T-helper 17 cell (primary cell): ENCODE measurements at places on chromosomes 13 and 19. TPM values are rescaled to one million over a fixed set of nuclear protein-coding genes. Genes with fewer than 3 reads are reported as not detected.

The USPL1 gene
- 32.4 TPM for total RNA-seq

The C19orf85 gene
- not detected for total RNA-seq

- peaks cover 9% of the 10 kb centered on the region for H3K36me3 ChIP-seq
- no peak overlapping the region for H3K4me3 ChIP-seq
- DNase-seq = no peak
- H3K4me1 ChIP-seq = peaks cover 16% of the 10 kb centered on the region
Measured at GRCh38 chr19:50003254-50003788, 21.9 kb downstream of the VRK3 start.

The PRKCG gene
- 1.1 TPM for total RNA-seq

GRCh38 chr13:43924549-43925245, 45.0 kb downstream of the LACC1 start:
- no peak for DNase-seq
- peaks cover 5% of the 10 kb centered on the region for H3K36me3 ChIP-seq
- no peak overlapping the region for H3K4me3 ChIP-seq
- H3K27me3 ChIP-seq = peaks cover 43% of the 10 kb centered on the region
- no peak overlapping the region for H3K27ac ChIP-seq
- H3K4me1 ChIP-seq = peaks cover 3% of the 10 kb centered on the region

DNA sequence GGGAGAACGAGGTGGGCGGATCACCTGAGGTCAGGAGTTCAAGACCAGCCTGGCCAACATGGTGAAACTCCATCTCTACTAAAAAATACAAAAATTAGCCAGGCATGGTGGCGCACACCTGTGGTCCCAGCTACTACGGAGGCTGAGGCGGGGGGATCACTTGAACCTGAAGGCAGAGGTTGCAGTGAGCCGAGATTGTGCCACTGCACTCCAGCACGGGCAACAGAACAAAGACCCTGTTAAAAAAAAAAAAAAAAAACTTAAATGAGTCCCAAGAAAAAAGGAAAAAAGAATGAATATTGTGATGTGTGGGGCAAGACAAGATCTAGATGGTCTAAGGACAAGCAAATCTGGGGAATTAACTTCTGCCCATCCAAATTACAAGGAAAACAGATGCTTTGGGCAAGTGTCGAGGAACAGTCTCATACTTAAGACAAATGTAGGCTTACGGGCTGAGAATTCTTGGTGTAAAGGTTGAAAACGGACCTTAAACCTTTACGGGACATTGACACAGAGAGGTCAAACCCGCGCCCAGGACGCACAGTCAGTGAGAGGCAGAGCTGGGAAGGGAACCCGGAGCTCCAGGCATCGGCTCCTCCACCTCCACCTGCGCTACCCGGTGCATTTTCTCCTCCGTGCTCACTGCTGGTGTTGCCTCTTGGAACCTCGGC, 656 bp upstream of the ZNF324 start:
- no peaks in the 10 kb centered on the region for H3K27me3 ChIP-seq
- H3K4me3 ChIP-seq = peak overlapping the region; percentile 89
- peaks cover 13% of the 10 kb centered on the region for H3K4me1 ChIP-seq
- DNase-seq = no peak
- peaks cover 2% of the 10 kb centered on the region for H3K36me3 ChIP-seq

GRCh38 chr13:92224825-92225224, 826.4 kb downstream of the GPC5 start:
- H3K4me1 ChIP-seq = no peaks in the 10 kb centered on the region
- DNase-seq = no peak
- H3K27me3 ChIP-seq = no peaks in the 10 kb centered on the region
- H3K27ac ChIP-seq = no peak overlapping the region
- no peak overlapping the region for H3K4me3 ChIP-seq

- H3K4me3 ChIP-seq = no peak overlapping the region
- H3K27ac ChIP-seq = no peak overlapping the region
- DNase-seq = no peak
- no peaks in the 10 kb centered on the region for H3K4me1 ChIP-seq
- no peaks in the 10 kb centered on the region for H3K36me3 ChIP-seq
Measured at GRCh38 chr13:109288151-109288709, 498.2 kb downstream of the IRS2 start.

The PROZ gene
- not detected for total RNA-seq

- H3K4me1 ChIP-seq = peaks cover 15% of the 10 kb centered on the region
- H3K27ac ChIP-seq = peak overlapping the region; percentile 81
- no peak overlapping the region for H3K4me3 ChIP-seq
- no peaks in the 10 kb centered on the region for H3K27me3 ChIP-seq
- peaks cover 4% of the 10 kb centered on the region for H3K36me3 ChIP-seq
Measured at GRCh38 chr19:48510421-48511268, 990 bp downstream of the LMTK3 start.

The ZNF90 gene
- total RNA-seq = 2.4 TPM

The TINCR gene
- 2.0 TPM for total RNA-seq

GRCh38 chr19:35643255-35644205, 2.0 kb downstream of the ETV2 start:
- peak; percentile 75 for DNase-seq
- peaks cover 13% of the 10 kb centered on the region for H3K4me1 ChIP-seq
- H3K4me3 ChIP-seq = peak overlapping the region; percentile 90
- no peaks in the 10 kb centered on the region for H3K27me3 ChIP-seq

The PRRG2 gene
- total RNA-seq = 1.1 TPM

GRCh38 chr13:94479616-94480015, at the start of gene DCT:
TSS of gene DCT (minus strand) at chr13:94479682. CDS start at chr13:94479255, 427 bp downstream.
- H3K27ac ChIP-seq = peak within 1 kb of the TSS; percentile 11
- H3K27me3 ChIP-seq = peaks cover 20% of the 10 kb centered on the region
- H3K4me3 ChIP-seq = no peak within 1 kb of the TSS
- no peak for DNase-seq
- peaks cover 2% of the 10 kb centered on the region for H3K36me3 ChIP-seq

The FPR2 gene
- not detected for total RNA-seq

GRCh38 chr13:33727297-33728083, 90.5 kb upstream of the RFC3 start:
- H3K4me1 ChIP-seq = peaks cover 6% of the 10 kb centered on the region
- H3K4me3 ChIP-seq = no peak overlapping the region
- no peak overlapping the region for H3K27ac ChIP-seq
- H3K36me3 ChIP-seq = peaks cover 1% of the 10 kb centered on the region
- DNase-seq = no peak

- H3K4me3 ChIP-seq = peak overlapping the region; percentile 96
- no peaks in the 10 kb centered on the region for H3K27me3 ChIP-seq
- peaks cover 27% of the 10 kb centered on the region for H3K4me1 ChIP-seq
- H3K27ac ChIP-seq = peak overlapping the region; percentile 90
- peak; percentile 43 for DNase-seq
- peaks cover 2% of the 10 kb centered on the region for H3K36me3 ChIP-seq
Measured at GRCh38 chr19:1028062-1028926, 1.9 kb downstream of the CNN2 start.

The ATCAY gene
- not detected for total RNA-seq

The PNMA8B gene
- 0.18 TPM for total RNA-seq

The ZNF560 gene
- not detected for total RNA-seq

The CRB3 gene
- 1.5 TPM for total RNA-seq

The CRX gene
- not detected for total RNA-seq

DNA sequence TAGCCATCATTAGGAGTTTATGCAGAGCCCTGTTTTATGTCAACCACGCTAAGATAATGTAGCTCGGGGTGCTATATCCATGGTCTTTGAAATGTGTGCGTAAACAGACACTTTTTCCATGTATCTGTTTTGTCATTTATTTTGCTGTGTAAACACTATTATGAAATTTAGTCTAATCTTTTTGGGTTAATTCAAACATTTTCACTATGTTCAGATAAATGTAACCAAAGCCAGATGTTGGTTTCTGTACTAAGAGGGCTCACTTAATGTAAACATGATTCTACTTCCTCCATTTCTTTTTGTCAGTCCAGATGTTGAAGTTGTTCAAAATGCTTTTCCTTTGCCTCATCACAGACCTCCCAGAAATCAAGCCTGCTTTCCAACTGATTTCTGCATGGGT, 499.5 kb upstream of the GPC6 start:
- no peaks in the 10 kb centered on the region for H3K27me3 ChIP-seq
- no peaks in the 10 kb centered on the region for H3K4me1 ChIP-seq
- no peaks in the 10 kb centered on the region for H3K36me3 ChIP-seq

DNA sequence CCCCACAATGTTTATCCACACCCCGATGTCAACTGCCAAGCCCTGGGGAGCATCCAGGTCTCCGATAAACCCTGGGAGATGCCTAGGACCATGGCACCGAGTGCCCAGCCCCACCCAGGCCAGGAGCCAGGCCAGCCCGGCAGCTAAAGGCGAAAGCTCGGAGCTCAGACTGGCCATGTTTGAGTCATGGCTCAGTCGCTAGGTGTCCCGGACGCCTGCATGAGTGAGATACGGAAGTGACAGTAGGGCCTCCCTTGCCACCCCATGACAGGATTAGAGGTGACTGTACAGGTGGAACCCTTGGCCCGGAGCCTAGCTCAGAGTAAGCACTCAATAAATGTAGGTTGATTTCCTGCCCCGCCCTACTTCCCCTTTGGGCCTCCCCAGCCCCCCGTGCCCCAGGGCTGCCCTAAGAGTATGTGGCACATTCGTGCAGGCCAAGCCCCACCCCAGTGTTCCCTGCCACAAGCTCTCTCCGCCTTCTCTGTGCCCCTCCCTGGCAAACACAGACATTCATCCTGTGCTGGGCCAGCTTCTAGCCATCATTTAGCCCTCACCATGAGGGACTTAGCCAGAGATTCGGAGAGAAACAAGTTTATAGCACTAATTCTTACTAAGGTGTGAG, 5.8 kb upstream of the TPM4 start:
- no peak overlapping the region for H3K4me3 ChIP-seq
- no peak overlapping the region for H3K27ac ChIP-seq
- DNase-seq = peak; percentile 63
- no peaks in the 10 kb centered on the region for H3K36me3 ChIP-seq
- peaks cover 35% of the 10 kb centered on the region for H3K4me1 ChIP-seq

DNA sequence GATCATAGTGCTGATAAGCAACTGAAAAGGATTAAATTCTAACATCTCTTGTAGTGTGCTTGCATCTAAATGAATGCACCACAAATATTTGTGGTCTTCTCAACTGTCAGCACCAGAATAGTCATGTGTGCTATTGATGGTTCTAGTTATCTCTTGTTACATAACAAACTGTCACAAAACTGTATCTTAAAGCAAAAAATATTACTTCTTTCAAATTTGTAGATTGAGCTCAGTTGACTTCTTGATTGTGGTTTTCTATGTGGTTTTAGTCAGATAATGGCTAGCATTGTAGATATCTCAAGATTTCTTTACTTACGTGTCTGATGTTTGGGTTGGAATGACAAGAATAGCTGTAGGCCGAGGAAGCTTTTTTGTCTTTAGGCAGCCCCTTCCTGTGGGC, 431.3 kb downstream of the SLITRK6 start:
- no peak overlapping the region for H3K27ac ChIP-seq
- no peaks in the 10 kb centered on the region for H3K36me3 ChIP-seq
- H3K4me1 ChIP-seq = no peaks in the 10 kb centered on the region
- no peak for DNase-seq

The KIR2DL3 gene
- not detected for total RNA-seq

The SLITRK6 gene
- total RNA-seq = not detected

DNA sequence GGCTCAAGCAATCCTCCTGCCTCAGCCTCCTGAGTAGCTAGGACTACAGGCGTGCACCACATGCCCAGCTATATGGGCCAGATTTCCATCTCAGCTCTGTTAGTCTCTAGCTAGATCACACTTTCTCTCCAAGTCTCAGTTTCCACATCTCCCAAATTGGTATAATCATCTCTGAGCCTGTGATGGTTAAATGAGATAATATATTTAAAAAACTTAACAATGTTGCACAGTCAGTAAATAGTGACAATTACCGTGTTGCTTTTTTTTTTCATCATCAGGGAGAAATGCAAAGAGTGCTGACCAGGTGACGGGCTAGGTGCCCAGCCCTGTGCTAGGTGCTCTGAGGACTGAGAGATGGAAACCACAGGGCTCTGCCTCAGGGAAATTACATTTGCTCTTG, 36.9 kb upstream of the C19orf12 start:
- DNase-seq = no peak
- no peak overlapping the region for H3K4me3 ChIP-seq
- H3K4me1 ChIP-seq = no peaks in the 10 kb centered on the region

The SHISA7 gene
- total RNA-seq = not detected

The COX7A1 gene
- not detected for total RNA-seq

GRCh38 chr13:42876270-42876714, 94.9 kb downstream of the FAM216B start:
- H3K4me3 ChIP-seq = no peak overlapping the region
- peaks cover 3% of the 10 kb centered on the region for H3K36me3 ChIP-seq
- no peak for DNase-seq
- peak overlapping the region; percentile 1 for H3K27ac ChIP-seq
- no peaks in the 10 kb centered on the region for H3K27me3 ChIP-seq
